Activated naive CD4-positive, alpha-beta T cell treated with anti-CD3 and anti-CD28 coated beads, Interleukin-2, amount 10 ng/mL, durations not matched to agents 7 days and 5 days (primary cell): ENCODE measurements at places on chromosomes 16 and 17.

DNA sequence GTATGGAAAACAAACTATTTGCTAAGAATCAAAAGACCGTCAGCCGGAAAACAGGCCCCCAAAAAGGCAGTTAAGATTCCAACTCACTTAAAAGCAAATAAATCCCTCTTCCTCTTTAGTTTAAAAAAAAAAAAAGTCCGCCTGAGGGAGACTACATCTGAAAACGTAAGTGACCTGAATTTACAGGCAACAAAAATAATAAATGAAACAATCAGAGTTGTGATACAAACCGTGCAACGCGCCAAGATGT lies 1.1 kb downstream of the KANSL1 start:
- DNase-seq: no peak

DNA sequence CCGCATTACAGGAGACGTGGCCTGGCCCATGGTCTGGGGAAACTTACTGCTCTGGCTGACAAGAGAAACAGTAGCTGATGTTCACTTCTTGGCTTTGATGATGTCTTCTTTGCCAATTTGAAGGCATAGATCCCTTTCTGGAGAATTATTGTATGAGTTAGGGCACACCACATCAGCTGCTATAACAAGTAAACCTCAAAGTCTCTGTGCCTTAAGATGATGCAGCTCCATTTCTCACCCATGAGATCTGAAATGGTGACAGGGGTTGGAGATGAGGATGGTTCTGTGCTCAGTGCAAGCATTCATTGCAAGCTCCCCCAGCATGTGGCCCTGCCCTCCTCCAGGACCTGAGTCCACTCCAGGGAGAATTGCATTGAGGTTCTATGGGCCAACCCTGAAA lies 157.4 kb downstream of the IRX5 start:
- no peak for DNase-seq

DNA sequence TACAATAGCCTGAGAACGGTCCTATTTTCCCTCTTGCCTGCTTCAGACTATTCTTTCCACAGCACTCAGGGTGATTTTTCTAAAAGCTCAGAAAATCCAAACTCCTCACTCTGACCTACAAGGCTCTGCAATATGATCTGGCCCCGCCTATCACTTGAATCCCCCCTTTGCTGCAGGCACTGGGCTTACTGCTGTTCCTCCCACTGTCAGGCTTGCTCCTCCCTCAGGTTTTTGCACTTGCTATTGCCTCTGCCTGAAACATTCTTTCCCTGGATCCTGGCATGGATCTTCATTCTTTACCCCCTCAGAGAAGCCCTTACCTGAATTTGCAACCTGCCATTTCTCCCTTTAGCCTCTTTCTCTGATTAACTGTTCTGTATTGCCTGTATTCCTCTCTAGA lies 52.3 kb downstream of the RPGRIP1L start:
- DNase-seq: no peak

DNA sequence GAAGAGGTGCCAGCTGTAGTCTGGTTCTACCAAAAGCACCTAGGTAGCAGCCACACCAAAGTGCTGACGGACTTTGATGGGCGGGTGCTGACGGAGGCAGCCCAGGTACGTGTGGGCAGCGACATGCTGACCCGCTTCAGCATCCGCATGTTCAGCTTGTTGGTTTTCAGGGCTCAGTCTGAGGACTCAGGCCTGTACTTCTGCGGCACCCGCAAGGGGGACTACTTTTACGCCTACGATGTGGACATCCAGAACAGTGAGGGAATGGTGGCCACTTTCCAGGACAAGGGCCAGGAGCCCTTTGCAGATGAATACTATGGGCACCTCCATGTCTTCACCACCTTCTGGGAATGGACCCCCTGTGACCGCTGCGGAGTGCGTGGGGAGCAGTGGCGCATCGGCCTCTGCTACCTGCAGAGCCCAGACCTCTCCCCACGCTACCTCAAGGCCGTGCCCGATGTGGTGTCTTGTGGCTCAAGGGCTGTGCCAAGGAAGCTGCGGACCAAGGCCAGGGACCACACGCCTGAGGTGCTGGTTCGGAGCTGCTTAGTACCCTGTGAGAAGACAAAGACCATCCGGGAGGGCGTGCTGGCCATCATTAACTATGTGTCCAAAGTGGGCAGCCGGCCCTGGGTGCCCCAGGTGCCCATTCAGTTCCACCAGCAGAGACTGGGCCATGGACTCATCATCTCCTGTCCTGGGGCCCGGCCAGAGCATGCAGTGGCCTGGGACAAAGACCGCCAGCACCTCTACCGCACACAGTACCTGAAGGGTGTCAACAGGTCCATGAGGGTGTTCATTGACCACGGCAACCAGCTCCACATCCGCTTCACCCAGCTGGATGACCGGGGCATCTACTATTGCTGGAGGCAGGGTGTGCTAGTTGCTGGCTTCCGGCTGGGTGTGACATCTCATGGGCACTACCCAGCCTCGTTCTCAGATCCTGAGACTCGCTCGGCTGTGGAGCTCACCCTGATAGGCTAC lies 5.0 kb upstream of the EFTUD2 start:
- peak; percentile 12 for DNase-seq

- no peak for DNase-seq
Measured at GRCh38 chr16:73154063-73154870, 106.3 kb upstream of the ZFHX3 start.

GRCh38 chr17:10809605-10810004 lies 5.7 kb upstream of the TMEM238L start:
- no peak for DNase-seq

DNA sequence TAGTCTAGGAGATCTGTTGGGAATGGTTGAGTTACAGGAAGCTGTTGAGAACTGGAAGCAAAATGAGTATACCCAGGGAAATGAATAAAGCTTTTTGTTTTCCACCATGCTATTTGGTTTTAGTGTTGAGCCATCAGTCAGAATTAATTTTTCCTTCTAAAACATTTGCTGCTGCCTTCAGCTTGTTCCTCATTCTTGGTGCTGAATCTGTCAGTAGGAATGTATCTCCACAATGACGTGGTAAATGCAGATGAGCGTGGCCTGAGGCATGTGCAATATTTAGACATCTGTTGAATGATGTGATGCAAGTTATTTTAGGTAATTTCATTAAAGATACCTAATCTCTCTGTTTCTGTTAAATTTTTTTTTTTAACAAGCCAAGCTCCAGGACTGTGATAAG lies 10.9 kb downstream of the HAPSTR1 start:
- no peak for DNase-seq

- no peak for DNase-seq
Measured at GRCh38 chr17:8892338-8892690, 24.8 kb upstream of the PIK3R6 start.

DNA sequence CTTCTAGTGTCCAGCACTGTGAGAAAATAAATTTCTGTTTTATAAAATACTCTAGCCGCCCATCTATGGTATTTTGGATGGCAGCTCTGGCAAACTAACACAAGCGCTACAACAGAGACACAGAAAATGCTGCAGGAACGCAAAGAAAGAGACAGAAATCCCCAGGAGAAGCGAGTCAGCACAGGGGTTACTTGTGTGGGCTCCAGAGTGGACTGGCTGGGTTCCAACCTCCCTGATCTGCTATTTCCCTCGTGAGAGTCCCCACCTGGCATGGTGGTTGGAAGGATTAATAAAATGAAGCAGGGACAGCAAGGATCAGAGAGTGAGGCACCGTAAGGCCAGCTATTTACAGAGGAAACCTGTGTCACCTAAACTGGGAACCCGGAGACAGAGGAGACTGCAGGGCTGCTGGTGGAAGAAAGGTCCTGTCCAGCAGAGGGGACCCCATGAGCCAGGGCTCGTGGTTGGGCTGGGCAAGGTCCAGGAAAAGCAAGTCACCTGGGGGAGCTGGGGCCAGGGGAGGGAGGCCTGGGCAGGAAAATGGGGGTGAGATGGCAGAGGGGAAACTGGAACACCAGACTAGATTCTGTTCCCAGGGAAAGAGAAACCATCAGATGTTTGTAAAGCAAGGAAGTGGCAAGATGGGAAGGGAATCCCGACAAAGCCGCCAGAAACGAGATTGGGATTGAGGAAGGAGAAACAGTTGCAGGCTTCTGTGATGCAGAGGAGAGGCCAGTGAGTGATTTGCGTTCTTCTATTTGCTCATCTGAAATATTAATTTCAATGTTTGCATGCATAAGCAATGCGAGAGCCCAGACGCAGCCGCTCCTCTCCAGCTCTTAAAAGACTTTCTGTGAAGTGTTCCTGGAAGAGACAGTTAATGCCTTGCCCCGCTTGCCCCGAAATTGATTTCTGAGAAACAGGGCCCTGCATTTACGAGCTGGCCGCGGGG lies 63.0 kb upstream of the TEKT3 start:
- no peak for DNase-seq

- no peak for DNase-seq
Measured at GRCh38 chr17:82195675-82196672, 16.7 kb downstream of the CCDC57 start.

- DNase-seq: no peak
Measured at GRCh38 chr16:47109361-47109760, 34.4 kb downstream of the NETO2 start.

- no peak for DNase-seq
Measured at GRCh38 chr17:45791935-45792334, 7.8 kb downstream of the CRHR1 start.

- DNase-seq: no peak
Measured at GRCh38 chr16:10752843-10753523, 9.3 kb downstream of the NUBP1 start.

GRCh38 chr17:12046786-12047185 lies 26.1 kb downstream of the MAP2K4 start:
- no peak for DNase-seq

GRCh38 chr17:34206569-34206968 lies 48.5 kb upstream of the CCL2 start:
- DNase-seq: no peak

- no peak for DNase-seq
Measured at GRCh38 chr16:63980763-63981162, 1141.1 kb downstream of the CDH11 start.

- no peak for DNase-seq
Measured at GRCh38 chr17:46868689-46869187, 17.4 kb downstream of the WNT9B start.

GRCh38 chr16:51388516-51388951 lies 237.5 kb upstream of the SALL1 start:
- DNase-seq: no peak

DNA sequence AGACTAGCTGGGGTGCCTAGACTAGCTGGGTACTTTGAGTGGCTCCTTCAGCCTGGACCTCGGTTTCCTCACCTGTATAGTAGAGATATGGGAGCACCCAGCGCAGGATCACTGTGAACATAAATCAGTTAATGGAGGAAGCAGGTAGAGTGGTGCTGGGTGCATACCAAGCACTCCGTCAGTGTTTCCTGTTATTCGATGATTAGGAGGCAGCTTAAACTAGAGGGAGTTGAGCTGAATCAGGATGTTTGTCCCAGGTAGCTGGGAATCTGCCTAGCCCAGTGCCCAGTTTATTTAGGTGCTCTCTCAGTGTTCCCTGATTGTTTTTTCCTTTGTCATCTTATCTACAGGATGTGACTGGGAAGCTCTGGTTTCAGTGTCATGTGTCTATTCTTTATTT lies 8.4 kb upstream of the TMEM235 start:
- no peak for DNase-seq

DNA sequence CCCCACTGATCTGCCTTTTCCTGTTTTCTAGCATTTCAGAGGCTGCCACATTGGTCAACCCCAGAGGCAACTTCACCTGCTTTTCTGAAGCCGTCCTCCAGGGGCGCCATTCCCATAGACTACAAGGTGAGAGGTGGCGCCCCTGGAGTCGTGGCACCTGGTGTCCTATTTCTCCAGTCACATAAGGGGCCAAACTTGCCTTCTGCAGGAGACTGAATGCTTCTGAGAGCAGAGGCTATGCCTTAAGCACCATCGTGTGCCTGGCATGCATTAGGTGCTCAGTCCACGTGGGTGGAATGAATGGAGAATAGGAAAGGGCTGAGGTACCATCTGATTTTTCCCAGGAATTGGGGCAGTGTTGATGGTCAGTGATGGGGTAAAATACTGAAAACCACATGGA lies 164.8 kb downstream of the HAPSTR1 start:
- peak; percentile 41 for DNase-seq

- DNase-seq: no peak
Measured at GRCh38 chr16:16141141-16141540, 82.2 kb downstream of the ABCC6 start.

GRCh38 chr17:34241062-34241461 lies 14.0 kb upstream of the CCL2 start:
- DNase-seq: no peak
